ENCODE measurements at places on chromosomes 3 and 15.

DNA sequence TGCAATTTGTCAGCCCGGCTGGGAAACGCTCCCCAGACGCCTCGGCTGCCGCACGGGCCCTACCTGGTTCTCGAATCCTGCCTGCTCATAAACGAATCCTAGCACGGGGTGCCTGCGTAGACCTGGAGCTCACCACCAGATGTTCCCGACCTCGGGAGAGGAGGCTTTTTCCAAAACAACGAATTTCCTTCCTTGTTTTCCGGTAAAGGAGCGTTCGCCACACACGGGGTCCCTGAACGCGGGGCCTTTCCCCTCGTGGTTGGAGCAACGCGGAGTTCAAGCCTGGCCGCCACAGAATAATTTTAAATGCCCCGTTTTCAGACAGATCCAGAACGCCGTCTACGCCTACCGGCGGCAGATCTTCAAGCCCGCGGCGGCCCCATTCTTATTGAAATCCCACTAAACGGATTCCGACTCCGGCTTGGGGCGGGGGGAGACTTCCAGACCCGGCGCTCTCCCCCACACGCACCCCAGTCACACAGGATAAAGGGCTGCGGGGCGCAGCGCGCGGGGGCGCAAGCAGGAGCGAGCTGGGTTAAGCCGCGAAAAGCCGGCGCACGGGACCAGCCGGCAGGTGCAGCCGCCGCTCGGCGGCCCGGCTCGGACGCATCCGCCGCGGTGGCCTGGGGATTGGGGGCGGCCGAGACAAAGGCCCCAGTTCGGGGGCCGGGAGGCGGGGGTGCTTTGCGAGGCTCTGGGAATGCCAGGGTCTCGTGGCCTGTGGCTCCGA lies 895 bp downstream of the GATA2 start:
- no peak for DNase-seq

GRCh38 chr3:121914081-121914998 lies 20.1 kb downstream of the SLC15A2 start:
- DNase-seq = no peak

DNA sequence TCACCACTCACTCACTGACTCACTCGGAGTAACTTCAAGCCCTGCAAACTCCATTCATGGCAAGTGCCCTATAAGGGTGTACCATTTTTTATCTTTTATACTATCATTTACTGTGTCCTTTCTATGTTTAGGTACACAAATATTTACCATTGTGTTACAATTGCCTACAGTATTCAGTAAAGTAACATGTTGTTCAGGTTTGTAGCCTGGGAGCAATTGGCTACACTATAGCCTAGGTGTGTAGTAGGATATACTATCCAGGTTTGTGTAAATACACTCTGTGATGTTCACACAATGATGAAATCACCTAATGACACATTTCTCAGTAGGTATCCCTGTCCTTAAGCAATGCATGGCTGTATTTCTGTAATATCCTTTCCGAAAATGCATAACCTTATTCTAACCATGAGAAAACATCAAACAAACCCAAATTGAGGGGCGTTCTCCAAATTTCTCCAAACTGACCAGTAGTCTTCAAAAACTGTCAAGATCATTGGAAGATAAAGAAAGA lies 17.9 kb upstream of the CNOT10 start:
- no peak for DNase-seq

DNA sequence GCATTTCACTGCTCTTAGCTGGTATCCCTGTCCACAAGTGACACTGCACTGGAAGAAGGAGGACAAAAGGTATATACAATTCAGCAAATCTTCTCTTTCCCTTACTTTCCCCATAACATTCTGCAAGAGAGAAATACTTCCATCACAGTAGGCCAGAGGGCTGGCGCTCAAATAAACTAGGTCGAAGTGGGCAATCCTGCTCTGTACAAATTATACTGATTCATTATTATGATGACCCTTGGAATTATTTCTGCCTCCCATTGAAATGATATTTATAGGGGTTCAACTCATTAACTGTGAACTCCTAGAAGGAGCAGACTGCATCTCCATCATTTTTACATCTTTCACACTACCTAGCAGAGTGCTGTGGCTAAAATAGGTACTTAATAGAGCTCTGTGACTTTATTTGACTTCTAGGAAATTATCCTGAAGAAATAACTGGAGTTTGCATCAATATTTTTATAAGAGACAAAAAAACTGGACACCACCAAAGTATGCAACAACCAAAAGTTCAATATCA lies 80.7 kb downstream of the ADAMTS9 start:
- no peak for DNase-seq

- no peak for DNase-seq
Observed at GRCh38 chr15:62553911-62554563, 389.0 kb upstream of the C2CD4B start.

DNA sequence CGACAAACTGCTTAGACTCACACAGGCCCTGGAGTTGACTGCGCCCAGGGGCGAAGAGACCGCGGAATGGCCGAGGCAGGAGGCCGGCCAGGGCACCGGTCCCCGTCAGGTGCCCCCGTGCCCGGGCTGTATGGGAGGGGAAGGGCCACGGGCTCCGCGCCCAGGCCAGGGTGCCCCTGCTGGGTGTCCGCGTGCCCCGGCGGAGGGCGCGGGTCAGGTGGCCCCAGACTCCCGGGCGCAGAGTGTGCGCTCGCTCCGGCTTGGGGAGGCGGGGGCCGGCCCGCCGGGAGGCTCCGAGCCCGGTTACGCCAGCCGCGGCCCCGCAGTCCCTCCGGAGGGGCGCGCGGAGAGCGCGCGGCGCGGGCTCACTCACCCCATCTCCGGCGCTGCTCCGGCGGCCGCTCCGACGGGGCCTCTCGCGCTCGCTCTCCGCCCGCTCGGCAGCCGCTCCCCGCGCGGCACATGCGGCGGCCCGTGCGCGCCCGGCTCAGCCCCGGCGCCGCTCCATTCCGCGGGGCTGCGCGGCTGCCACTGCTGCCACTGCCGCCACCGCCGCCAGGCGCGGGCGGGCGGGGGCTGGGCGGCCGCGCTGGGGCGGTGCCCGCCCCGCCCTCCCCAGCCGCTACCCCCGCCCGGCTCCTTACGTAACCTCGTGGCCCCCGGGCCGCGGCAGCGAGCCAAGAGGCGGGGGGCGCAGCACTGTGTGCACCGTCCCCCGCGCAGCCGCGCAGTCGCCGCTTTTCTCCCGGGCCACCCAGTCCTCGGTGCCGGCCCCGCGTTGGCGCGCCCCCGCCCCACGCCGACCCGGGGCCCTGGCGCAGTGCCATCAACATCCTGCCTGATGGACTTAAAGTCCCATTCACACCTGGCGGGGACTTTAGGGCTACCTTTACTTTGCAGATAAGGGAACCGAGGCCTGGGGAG lies at the start of gene HOMER2:
HOMER2 (minus strand) TSS at position 563 of the 924 bp plus-strand sequence; CDS start at position 378, 185 bp downstream.
- DNase-seq = no peak

DNA sequence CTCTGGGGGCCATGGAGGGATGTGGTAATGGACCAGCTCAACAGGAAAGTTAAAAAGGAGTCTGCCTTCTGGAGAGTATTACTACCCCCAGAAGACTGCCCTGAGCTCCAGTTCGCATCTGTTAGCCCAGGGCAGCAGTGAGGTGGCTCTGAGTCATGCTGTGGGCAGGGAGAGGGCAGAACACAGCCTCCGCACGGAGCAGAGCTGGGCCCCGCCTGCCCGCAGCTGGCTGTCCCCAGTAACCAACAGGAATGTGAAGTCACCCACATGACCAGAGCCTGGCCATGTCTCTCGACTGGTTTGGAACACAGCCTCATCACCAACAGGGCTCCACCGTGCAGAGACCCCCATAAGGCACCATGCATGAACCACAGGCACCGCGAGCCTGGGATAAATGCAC lies 62.1 kb downstream of the CYFIP1 start:
- no peak for DNase-seq

DNA sequence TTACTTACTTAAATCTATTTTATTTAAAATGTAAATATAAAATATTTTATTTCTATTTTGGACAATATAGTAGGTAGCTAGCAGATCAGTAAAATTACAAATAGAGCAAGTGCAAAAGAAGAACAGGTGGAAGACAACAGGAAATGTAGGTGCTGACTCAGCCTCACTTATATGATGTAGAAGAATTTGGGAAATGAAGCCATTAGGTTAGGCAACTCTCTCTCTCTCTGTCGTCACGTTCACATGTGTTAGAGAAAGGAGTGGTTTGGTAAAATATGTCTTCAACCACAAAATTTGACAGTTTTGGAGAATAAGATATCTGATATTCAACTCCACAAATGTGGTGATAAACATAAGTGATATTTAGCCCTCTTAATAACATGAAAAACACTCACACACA lies 532.5 kb upstream of the KCNMB2 start:
- DNase-seq = no peak

DNA sequence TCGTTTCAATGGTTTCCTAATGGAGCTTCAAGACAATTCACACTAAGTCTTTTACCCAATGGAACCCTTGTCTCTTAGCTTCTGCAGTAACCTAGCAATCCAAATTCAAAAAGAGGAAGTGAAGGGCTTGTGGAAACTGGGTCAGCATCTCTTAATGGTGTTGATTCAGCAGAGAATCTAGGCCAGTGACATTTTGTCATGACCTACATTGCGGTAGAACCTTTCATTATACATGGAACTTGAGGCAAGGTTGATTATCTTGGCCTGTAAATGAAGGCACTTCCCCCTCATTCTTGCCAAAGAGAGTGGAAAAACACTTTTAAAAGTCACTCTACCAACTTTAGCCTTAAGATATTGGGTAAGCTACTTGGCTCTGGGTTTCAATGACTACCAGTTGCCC lies 42.8 kb downstream of the C2CD4B start:
- DNase-seq = no peak

DNA sequence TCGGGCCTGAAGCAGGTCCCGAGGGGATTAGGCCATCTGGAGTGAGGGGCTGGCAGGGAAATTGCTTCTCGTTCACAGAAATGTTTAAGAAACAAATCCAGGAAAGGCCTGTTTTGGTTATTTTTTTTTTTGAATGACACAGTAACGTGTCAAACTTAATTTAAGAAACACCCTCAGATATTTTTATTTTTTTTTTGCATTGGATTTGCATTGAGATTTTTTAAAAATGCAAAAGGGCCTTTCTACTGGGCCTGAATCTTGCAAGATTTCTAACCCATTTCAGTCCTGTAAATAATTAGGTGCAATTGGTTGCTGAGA lies 25.0 kb upstream of the KLF13 start:
- DNase-seq = no peak

GRCh38 chr3:61055447-61055846 lies 195.8 kb downstream of the FHIT start:
- DNase-seq = no peak

GRCh38 chr15:39461536-39462130 lies 119.2 kb upstream of the THBS1 start:
- no peak for DNase-seq

GRCh38 chr15:85652457-85652856 lies 142.3 kb downstream of the KLHL25 start:
- no peak for DNase-seq

DNA sequence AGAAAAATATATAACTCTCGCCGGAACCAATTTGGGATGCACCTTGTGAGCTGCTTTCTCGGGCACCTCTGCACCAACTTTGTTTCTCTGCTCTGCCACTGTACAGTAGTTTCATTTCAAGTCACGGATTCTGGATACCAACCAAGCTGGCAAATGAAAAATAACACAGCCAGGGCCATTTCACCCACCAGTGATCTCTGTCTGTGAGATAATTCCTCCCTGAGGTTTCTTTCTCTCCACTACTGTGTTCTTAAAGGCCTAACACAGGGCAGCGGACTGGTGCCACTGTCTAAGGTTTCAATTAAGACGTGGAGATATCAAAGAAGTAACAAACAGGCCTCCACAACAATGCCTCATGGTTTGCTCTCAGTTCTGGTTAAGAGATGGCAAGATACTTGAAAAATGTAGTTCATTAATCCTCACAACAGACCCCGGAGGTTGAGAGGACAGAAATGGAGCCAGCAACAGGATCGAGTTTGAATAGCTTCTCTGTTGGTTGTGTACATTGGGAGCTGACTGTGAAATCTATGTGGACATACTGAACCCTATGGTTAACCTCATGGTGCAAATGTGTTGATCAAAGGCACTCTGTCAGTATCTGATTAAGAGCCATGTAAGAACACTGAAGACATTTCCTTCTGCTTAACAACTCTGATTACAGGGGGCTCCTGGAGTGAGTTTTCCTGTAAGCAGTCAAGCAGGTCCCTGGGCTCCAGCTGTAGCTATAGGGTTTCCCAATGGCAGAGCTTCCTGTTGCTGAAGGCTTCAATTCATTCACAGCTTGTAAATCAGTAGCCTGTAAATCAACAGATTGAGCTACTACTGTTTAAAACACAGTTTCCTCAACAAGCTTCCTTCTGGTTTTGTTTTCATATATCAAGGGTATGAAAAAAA lies 470.5 kb downstream of the EPHA3 start:
- DNase-seq = no peak

DNA sequence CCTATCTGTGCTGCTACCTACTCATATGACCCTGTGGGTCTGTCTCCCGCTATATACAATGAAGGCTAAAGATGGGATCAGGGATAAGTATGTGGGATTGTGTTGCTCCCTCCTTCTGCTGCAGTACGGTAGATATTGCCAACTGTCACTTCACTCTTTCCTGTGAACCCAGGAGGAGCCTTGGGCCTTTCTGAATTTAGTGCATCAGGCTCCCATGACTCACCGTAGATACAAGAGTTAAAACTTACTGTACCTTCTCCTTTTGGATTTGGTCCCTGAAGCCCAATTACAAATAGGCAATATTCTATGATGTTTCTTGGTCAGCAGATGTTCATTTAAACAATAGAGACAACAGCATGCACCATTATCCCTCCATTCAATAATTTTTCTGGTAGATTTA lies 27.4 kb downstream of the MITF start:
- DNase-seq = no peak

DNA sequence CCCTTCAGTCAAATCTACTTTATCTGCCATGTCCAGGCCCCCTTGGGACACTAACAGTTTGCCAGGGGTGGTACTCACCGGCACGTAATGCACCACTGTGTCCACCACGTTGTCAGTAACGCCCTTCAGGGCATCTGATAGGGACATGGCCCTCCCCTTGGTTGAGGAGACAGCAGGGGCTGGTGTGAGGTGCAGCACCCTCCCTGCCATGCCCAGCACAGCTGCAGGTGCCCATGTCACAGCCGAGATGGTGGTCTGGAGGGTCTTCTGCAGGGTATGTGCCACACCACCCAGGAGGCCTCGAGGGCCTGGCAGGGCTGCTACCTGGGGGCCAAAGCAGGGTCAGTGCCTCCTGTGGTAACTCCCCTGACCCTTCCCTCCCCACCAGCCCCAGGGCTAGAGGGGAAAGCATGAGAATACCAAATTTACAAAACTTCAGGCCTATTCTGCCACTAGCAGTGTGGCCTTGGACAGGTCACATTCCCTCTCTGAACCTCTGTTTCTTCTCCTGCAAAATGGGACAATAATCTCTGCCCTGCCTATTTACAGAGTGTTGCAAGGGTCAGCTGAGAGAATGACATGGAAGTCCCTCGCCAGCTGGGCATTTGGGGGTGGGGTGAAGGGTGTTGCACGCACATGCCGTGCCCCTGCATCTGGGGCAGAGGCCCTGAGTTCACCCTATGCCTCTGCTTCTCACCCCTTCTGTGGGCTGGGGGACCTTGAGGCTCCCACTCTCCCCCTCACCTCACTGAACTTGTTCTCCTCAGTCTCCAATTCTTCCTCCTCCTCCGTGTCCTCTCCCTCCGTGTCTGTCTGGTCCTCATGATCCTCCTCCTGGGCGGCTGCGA lies 11.8 kb upstream of the KIF7 start:
- no peak for DNase-seq

All from stimulated activated CD8-positive, alpha-beta memory T cell treated with anti-CD3 and anti-CD28 coated beads, Interleukin-15, amount 100 ng/mL, for 24 hours (primary cell).